HuH-7.5 (cell line): ENCODE measurements at places on chromosomes 7 and 10.

DNA sequence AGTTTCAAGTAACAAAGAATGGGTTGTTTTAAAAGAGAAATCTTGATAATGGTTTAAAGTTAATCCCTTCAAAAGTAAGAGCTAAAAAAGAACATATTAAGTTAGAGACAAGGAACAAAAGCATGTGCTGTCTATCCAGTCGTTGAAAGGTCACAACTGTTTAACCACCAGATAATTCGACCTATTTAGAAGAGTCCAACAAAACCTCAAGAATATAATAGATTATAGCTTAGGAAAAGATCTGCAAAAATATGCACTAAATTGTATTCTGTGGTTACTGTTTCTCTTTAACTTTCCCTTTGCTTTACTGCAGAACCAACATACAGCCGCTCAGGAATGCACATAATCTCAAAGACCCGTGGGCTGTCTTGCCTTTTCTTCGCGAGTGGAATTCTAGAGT is 74.9 kb downstream of the PCGF5 start:
- DNase-seq = no peak

- no peak for DNase-seq
Observed at GRCh38 chr7:35544028-35544742, 150.8 kb downstream of the HERPUD2 start.

GRCh38 chr7:116208919-116209318 is 1.4 kb upstream of the TES start:
- no peak for DNase-seq

- no peak for DNase-seq
Observed at GRCh38 chr7:95534796-95535195, 49.1 kb downstream of the ASB4 start.

DNA sequence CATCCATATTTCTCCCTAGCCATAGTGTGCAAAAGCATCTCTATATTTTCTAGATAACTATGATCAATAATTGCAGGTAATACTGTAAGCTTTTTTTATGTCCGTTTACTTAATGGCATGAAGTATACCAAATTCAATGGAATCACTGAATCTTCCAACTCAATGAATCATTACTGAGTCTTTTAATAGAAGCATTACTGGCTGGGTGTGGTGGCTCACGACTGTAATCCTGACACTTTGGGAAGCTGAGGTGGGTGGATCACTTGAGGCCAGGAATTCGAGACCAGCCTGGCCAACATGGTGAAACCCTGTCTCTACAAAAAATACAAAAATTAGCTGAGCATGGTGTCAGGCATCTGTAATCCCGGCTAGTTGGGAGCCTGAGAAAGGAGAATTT is 372.5 kb downstream of the BMPER start:
- DNase-seq = no peak
